ENCODE measurements at places on chromosomes 3 and 15. TPM values are rescaled to one million over a fixed set of nuclear protein-coding genes. Genes with fewer than 3 reads are reported as not detected.

DNA sequence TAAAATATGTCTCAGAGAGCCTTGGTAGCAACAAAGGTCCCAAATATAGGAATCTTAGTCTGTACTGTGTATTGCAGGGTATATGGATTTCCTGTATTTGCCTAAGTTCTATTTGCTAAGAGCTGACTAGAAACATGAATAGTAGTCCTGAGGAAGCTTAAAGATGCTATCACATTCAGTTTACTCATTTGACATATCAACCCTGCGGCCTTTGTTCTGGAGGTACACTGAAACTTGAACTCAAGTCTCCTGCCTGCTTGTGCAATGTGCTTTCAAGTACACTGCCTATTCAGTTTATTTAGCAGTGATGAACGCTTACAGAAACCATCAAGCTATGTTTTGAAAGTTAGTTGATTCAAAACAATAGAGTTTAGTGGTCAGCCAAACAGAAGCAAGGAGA lies 21.1 kb downstream of the IL1RAP start:
- no peak for DNase-seq

DNA sequence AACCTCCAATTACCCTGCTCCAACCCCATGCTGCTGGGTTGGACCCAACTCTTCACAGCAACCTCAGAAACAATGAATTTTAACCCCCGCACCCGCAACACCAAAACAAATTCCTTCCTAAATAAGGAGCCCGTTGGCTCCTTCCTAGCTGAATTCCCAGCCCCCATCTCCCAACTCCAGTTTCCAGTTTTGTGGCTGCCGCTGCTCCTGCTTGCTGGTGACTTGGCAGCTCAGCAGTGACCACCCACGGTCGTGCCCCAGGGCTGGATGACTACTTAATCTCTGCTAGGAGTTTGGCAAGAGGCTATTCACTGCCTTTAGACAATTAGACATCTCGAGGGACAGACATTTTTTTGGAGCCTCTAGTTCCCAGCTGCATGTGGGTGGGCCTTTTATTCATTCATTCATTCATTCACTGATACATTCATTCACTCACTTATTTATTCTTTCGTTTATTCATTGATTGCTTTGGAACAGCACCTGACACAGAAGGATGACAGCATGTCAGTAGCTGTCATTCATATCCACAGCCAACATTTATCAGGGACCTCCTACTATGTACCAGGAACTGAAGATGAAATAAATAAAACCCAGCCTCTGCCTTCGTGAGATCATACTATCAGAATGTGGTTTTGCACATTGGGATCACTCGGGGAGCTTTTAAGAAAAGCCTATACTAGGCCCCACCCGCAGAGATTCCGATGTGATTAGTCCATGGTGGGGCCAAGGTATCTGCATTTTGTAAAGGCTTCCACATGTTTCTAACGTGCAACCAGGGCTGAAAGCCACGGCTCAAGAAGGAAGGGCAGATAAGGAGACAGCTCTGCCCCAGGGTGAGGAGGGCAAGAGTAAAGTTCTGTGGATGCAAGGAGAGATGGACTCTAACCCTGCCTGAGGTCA lies 256.5 kb downstream of the SHQ1 start:
- DNase-seq = no peak

DNA sequence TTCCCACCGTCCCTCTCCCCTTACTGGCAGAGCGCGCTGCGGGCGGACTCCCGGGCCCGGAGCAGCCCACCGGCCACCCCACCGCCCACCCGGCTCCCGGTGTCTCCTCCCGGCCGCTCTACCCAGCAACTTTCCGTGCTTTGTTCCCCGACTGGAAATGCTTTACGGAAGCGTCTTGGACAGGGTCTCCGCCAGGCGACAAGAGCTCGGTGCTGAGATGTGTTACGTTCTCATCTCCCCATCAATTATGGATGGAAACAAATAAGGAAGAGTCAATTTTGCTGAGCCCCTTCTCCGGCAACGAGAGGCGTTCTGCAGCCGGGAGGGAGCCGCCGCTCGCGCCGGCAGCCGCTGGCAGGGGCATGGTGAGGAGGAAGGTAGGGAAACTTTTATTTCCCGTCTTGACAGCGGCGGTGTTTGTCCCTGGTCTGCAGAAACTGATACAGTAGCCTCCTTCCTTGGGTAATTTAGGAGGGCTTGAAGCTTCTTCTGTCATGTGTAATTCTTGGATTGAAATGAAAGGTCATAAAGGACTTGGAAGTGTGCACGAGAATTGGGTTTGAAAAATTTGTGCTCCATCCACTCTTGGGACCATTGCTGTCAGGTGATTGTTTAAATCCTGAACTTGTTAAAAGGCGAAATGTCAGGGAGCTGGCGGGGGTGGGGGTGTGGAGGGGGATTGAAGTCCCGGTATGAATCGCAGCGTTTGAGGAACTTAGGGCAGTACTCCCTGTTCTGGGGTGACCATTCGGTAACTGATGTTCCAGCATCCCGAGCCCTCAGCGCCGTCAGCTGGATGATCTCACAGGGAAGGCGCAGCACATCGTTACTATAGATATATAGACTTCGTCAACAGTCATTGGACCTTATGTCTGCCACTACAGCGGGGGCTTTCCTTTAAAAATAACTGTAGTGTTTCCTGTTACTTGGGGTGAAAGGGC lies 1.5 kb downstream of the SEMA6D start:
- DNase-seq = peak; percentile 44

The PLA2G4D gene
- total RNA-seq = not detected

GRCh38 chr3:172161959-172162358 lies 122.6 kb downstream of the FNDC3B start:
- DNase-seq = no peak

DNA sequence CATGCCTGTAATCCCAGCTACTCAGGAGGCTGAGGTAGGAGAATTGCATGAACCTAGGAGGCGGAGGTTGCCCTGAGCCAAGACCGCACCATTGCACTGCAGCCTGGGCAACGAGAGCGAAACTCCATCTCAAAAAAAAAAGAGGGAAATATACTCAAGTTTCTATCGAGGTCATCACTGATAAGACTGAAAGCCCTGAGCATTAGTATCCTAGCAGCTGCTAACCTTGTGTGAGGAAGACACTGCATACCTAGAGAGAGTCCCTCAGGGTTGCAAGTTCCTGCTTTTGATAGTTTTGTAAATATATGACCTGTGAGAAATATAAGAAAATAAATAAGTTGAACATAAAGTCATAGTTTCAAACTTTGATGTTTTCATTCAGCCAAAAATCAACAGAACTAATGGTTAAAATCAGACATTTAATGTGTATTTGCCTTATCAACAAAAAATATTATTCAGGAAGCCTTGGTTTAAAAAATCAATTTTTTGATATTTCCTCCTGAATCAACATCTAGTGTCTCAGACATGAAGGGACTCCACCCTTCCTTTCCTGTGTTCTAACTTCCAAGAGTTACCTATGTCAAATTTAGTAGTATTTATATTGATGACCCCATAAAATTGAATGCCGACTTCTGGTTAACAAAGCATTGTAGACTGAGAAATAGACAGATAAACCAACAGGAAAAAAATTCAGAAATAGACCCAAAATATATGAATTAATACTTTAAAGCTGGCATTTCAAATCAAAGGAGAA lies 19.8 kb upstream of the USP3 start:
- no peak for DNase-seq

The PPIB gene
- 228 TPM for total RNA-seq

DNA sequence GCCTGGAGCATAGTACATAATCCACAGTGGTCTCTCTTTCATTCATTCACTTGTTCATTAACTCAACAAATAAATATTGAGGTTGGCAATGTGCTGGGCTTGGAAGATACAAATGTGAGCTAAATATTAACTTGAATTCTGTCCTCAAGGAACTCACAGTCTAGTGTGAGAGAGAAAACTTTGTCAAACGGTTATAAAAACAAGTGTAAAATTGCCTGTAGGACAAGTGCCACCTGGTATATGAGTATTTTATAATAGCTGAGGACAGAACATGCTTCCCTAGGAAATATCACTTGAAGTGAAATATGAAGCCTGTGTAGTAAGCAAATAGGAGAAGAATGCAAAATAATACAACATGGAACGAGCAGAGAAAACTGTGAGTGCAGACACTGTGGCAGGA lies 173.1 kb upstream of the CMC1 start:
- no peak for DNase-seq

DNA sequence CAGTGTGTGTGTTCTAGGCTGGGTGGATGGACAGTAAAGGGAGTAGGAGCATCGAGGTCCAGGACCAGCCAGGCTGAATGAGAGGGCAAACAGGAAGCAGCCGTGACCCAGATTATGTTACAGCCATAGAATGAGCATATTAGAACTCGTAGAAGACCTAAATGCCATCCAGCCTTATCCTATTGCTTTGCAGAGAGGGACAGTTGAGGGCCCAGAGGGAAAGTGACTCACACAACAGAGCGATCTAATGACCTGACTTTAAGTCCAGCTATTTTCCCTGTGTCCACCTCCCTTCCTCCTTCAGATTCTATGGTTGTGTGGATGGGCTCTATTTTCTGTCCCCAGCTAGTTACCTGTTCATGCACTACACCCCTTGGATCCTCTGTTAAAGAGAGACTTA lies 634.1 kb upstream of the TBL1XR1 start:
- DNase-seq = no peak

The TP53BP1 gene
- total RNA-seq = 142 TPM

The HRG gene
- total RNA-seq = not detected

The C3orf20 gene
- not detected for total RNA-seq

DNA sequence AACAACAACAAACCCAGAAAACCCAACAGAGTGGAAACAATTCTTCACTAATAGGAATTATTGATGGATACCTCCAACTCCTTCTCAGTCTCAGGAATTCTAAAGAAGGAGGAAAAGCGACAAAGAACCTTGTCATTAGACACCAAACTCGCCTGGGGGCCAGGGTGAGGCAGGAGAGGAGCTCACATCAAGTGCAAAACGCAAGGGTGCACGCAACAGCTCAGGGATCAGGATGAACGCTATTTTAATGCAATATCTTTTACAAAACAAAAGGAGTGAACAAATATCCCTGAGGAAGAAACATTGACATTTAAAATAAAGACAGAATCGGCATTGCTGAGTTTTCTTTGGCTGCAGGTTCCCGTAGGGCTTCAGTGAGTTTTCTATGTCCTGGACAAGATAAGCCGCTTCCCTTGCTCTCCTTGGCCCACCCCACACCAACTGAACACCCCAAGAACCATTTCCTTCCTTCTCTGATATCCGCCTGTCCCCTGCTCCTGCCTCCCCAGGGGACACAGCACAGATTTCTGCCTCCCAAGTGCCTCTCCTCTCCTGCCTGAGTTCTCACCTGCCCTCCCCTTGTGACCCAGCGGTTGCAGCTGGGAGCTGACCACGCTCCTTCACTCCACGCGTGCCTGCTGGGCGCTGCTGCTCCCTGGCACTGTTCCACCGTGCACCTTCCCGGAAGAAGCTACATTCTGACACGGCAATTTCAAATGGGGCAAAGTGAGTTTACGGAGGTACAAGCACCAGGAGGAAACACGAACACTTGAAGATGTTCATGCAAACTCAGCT lies 63.0 kb downstream of the ATP10A start:
- no peak for DNase-seq

The TMEM207 gene
- not detected for total RNA-seq

DNA sequence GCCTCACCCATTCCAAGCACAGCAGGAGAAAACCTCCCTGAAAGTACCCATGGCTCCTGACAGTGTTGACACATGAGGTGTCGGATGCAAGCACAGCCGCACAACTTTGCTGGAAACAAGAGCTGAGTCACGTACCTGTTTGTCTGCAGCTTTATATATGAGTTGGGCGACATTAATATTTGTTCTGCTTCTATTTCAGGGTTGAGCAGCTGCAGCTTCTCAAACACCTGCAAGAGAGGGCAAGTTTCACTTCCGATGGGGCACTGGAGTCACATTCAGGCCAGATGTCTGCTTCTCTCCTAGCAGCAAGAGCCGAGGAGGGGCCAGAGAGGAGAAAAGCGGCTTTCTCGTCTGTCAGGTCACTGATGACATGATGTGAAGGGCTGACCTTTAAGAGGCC lies 88.0 kb downstream of the NUP210 start:
- DNase-seq = no peak

- DNase-seq = no peak
These were observed 15.8 kb upstream of the ABHD17C start for GRCh38 chr15:80679167-80679803.

Data from glutamatergic neuron (in vitro differentiated cells).